Large intestine (tissue), 12 donors: ENCODE measurements at places on chromosomes 16 and 17. TPM values are rescaled to one million over a fixed set of nuclear protein-coding genes. Genes with fewer than 3 reads are reported as not detected.

The SPHK1 gene
- 3.1 TPM for polyA plus RNA-seq

The NXPH3 gene
- 0.52 TPM for polyA plus RNA-seq

The KRT36 gene
- polyA plus RNA-seq, result 0.03 TPM

The GPR139 gene
- 0.07 TPM for polyA plus RNA-seq

GRCh38 chr17:27290916-27291598, 2.9 kb upstream of the WSB1 start:
- no peak for DNase-seq

GRCh38 chr17:79785900-79786810, 8.2 kb downstream of the CBX2 start:
- no peak for DNase-seq

GRCh38 chr16:86306011-86306644, 204.2 kb upstream of the FOXF1 start:
- no peak for DNase-seq

GRCh38 chr17:30347488-30347887, 13.6 kb upstream of the TMIGD1 start:
- no peak for DNase-seq
